ENCODE measurements at places on chromosomes 12 and 14. TPM values are rescaled to one million over a fixed set of nuclear protein-coding genes. Genes with fewer than 3 reads are reported as not detected.

GARIN6 gene
- total RNA-seq: not detected

DNA sequence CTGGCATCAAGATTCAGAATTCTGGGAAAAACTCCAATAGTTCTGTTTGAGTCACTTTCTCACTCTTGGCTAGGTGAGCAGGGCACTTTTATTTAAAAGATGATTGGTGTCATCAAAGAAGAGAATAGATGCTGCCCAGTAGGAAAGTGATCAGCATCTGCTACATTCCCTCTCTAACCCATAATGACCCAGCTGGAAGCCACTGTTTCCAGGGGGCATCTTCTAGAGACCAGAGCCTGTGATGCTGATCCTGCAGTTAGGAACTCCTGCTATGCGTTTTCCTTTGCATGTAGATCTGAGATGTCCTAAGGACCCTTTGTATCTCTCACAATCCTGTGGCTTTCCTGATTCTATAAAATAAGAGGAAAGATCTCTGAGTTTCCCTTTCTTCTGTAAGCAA, 79.9 kb upstream of the TMTC1 start:
- DNase-seq: no peak

GRCh38 chr14:89025561-89026236, 201.2 kb downstream of the TTC8 start:
- DNase-seq: no peak

DNA sequence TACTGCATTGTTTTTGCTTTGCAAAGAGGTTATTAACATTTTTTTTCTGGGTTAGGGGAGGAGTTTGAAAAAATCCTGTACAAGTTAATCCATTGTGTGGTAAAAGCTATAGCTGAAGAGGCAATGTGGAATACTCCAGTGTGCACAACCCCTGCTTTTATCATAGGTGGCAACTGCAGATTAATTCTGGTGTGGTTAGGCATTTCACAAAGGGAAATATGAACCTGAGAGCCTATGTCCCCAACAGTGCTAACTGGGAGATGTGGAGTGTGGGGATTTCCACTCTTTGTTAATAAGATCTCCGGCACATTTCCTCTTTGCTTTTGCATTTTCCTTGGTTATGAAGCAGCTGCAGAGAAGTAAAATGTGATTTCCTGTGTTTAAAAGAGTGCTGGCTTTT, 33.6 kb downstream of the PRORP start:
- no peak for DNase-seq

DNA sequence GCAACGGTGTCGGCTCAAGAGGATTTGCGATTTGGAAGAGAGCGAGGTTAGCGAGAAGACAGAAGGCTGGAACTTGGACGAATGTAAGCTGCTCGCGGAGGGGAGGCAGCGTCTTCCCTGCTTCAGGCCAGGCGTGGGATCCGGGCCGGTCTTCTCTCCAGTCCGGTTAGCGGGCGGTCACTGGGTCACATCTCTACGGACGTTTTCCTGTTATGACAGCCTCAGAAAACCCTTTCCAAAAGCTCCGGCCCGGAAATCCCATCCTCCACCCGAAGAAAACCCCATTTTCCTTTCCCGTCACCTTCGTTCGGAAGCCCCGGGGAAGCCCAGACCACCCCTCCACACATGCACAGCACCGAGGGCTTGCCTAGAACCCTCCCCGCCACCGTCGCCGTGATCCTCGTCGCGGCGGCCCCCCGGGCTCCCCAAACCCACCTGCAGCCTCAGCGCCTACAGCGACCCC, 268 bp downstream of the NDUFB1 start:
- peak; percentile 68 for DNase-seq

DNA sequence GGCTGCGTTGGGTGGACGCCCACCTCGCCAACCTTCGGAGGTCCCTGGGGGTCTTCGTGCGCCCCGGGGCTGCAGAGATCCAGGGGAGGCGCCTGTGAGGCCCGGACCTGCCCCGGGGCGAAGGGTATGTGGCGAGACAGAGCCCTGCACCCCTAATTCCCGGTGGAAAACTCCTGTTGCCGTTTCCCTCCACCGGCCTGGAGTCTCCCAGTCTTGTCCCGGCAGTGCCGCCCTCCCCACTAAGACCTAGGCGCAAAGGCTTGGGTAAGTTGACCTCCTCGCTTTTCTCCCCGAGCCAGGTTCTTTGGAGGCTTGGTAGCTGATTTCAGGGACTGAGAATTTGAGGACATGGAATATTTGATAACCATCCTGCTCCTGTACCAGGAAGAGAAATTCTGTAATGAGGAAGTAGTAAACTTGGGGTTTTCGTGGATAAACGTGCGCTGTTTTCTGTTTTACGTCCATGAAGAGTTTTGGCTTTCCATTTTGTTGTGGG, 530 bp downstream of the APAF1 start:
- DNase-seq: no peak

- DNase-seq: no peak
These were observed at the start of gene MGP for GRCh38 chr12:14885718-14886221. MGP (minus strand) TSS chr12:14885854; CDS start chr12:14885791, 63 bp downstream.

- no peak for DNase-seq
These were observed 54.2 kb upstream of the JDP2 start for GRCh38 chr14:75373616-75374015.

DNA sequence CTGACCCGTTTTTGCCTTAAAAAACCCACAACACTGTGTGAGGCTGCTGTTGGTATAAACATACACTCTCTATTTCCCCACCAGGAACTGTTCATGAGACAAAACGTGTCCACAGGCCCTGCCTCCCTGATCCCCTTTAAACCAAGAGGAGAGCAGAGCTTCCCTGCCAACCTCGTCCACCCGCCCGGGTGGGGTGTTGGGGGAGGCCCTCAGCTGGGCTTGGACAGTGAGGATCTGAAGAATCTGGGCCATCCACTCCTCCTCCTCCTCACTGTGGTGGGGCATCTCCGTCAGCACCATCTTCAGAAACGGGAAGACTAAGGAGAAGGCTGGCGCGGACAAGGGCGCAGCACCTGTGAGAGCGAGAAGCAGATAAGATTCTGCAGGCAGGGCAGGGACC, 36.8 kb downstream of the GCN1 start:
- DNase-seq: no peak

TPPP2 gene
- total RNA-seq: not detected

GRCh38 chr12:32598688-32599087, 80.4 kb upstream of the DNM1L start:
- DNase-seq: no peak

TMEM30B gene
- total RNA-seq: not detected

GALNT4 gene
- 6.2 TPM for total RNA-seq

DNA sequence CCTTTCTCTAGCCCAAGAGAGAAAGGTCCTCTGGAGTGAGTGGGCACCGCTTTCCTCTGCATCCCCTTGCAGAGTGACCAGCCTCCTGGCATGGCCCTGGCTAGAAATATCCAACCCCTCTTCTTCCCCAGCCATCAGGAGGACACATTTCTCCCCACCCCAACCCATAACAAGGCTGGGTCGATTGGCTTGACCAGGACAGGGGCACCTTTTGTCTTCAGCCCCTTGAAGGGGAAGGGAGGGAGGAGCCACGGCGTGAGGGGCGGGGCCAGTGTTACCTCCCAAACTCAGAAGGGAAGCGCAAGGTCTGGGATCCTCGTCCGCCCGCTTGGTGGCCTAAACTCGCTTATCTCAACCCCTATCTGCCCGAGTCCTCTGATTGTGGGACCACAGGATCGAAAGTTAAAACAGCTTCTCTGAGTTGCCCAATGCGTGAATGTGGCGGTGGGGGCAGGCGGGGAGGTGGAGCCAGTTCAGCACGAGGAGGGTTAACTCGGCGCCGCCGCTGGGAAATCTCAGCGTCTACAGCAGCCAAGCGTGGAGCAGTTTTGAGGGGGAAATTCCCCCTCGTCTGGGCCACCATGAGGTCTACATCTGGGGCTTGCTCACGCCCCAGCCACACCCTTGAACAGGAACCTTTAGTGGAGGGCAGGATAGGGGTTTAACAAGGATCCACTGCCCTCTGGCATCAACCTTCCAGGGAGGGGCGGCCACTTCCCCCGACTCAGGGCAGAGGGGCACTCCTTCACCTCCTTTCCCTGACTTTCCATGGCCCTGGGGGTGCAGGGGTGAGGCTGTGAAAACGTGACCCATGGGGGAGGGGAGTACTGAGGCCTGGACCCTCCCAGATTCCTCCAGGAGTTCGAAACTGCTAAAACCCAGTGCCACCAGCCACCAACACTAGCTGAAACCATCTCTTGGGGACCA, 795 bp downstream of the STAT6 start:
- DNase-seq: peak; percentile 70

SRRM4 gene
- not detected for total RNA-seq

DNA sequence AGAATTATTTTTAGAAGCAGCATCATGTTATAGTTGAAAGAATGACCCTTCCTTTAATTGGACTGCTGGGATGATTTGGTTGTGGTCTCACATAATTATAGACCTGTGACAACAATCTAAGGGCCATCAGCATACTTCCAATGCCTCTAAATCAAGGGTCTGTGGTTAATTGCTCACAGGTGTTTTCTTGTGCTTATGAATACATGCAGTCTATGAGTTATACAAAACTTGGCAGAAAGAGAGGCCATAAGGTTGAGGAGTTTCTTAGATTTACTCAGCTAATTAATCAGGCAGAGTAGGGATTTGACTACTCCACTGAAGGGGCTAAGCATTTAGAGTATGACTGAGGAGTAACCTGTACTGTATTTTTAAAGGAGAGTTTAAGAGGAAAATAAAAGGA, 37.0 kb upstream of the FRMD6 start:
- DNase-seq: no peak

FLRT2 gene
- total RNA-seq: not detected

PIP4K2C gene
- total RNA-seq: 16.5 TPM

C12orf54 gene
- not detected for total RNA-seq

CD4 gene
- 0.22 TPM for total RNA-seq

GRCh38 chr12:27060740-27061139, 21.6 kb downstream of the C12orf71 start:
- no peak for DNase-seq

DNA sequence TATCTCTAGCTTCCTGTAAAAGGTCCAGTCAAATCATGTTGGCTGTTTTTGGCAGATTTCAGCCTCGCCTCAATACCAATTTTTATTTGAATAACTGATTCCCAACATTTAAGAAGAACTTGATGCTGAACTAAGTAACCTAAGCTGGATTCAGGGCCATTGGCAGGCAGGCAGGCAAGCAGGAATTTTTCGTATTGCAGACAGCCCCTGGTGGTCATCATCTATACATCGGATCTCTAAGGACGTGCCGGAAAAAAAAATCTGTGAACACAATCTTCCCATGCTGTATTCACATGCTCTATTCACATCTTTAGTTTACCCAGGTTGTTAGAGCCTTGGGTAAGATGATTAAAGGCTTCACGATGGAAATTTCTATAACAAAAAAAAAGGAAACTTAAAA, 7.0 kb downstream of the VCPKMT start:
- DNase-seq: no peak

- DNase-seq: no peak
These were observed 383.3 kb downstream of the C12orf75 start for GRCh38 chr12:105713606-105714305.

DNA sequence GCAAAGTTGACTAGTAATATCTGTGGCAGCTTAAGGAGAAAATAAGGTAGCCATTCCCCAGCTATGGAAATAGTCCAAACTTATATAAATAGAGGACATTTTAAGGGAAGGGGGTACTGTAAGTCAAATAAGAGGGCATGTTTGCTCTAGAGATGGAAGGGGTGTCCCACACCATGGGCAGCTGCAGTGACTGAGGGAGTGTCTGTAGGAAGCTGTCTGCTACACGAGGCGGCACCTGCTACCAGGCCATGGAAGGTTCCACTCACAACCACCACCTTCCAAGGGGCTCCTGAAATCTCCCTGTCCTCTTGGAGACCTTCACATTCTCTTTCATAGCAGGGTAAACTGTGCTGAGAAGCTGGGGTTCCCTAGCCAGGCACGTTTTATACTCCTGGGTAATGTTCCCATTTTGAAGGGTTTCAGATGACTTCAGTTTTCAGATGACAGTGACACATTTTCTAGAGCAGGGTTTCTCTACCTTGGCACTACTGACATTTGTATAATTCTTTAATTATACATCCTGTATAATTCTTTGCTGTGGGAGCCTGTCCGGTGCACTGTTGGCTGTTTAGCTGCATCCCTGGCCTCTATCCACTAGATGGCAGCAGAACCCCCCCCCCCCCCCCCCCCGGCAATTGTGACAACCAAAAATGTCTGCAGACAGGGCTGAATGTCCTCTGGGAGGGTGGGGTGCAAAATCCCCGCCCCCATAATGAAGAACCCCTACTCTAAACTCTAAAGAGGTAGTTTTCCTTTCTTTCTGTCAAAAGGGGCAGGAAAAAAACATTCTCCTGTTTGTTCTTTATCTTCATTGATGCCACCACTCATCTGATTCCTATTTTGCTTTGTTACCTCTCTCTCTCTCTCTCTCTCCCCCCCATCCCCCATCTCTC, 11.6 kb upstream of the SMCO2 start:
- DNase-seq: no peak

- no peak for DNase-seq
These were observed 100.1 kb upstream of the DIO3 start for GRCh38 chr14:101460986-101461750.

DNA sequence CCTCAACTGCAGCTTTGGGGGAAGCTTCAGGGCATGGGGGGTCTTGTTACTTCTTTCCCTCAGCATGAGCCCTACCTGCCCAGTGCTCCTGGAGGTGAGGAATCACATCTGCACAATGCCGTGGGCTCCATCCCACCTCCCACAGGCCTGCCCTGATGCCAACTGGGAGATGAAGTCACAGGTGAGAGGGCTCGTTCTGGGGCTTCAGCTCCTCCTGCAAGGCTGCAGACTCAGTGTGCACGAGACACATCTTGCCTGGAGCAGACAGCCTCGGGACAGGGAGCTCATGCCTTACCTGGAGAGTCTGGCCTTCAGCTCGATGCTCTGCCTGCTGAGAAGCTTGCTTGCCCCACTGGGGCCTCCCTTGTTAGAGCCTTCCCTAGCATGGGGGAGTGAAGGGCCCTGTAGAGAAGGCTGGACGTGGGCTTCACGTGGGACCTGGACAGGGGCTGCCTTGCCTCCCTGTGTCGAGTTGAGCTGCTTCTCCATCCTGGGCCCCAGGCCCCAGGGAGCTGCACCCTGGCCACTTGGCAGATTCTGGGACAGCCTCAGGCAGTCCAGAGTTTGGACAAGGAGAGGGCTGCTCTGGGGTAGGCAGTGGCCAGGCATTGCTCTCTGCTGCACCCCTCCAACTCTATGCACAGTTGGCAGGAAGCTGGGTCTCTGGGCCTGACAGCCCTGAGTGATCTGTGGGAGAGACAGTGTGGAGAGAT, 171.4 kb downstream of the KIF26A start:
- DNase-seq: no peak

PRH2 gene
- not detected for total RNA-seq

GRCh38 chr12:107818984-107819383, 44.5 kb downstream of the ASCL4 start:
- no peak for DNase-seq

THAP2 gene
- 11.5 TPM for total RNA-seq

ANKRD33 gene
- not detected for total RNA-seq

POLE2 gene
- total RNA-seq: 5.3 TPM

DNA sequence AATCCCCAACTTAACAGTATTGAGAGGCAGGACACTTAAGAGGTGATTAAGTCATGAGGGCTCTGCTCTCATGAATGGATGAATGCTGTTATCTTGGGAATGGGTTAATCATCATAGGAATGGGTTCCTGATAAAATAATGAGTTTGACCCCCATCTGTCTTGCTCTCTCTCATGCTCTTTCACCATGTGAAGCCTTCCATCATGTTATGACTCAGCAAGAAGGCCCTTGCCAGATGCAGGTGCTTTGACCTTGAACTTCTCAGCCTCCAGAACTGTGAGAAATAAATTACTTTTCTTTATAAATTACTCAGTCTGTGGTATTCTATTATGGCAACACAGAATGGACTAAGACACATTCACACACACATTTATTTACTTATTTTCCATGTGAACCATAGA, 89.0 kb upstream of the PPM1H start:
- DNase-seq: no peak
